ENCODE measurements at places on chromosomes 3 and 15.

GRCh38 chr15:38899300-38899699 lies 334.7 kb upstream of the RASGRP1 start:
- no peak for DNase-seq

- DNase-seq = no peak
Measured at GRCh38 chr3:188951734-188952133, 220.0 kb upstream of the TPRG1 start.

DNA sequence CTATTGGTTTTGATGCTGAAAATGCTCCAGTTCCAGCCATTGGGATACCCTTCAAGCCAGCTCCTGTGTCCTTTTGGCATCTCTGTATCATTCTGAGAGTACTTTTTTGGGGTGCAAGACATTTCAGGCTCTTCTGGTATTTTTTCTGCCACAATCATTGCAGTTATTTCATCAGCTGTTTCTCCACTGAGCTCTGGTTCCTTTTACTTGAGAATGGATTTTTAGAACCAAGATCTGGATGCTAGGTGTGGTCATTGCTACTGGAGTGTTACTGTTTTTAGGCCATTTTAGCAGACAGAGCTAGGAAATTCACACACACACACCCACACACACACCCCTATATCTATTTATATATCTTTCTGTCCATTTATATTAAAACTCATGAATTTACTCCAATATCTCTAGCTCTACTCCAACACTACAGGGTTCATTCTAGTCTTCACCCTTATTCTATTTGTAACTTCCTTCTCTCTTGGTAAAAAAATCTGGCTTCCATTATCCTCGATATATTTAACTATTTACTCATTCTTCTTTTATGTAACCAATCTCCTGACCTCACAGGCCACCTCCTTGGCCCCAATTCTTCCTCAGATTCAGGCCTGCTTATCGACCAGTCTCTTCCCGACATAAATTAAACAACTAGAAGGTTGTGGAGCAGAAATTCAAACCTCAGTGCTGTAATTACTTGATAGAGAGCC lies 17.0 kb downstream of the SLC35G2 start:
- no peak for DNase-seq

GRCh38 chr3:177465257-177465642 lies 268.0 kb upstream of the TBL1XR1 start:
- DNase-seq = no peak

- no peak for DNase-seq
Measured at GRCh38 chr3:98565843-98566242, 27.6 kb downstream of the CPOX start.
